Left lung (tissue), 14 donors: ENCODE measurements at places on chromosomes 5 and 9. TPM values are rescaled to one million over a fixed set of nuclear protein-coding genes. Genes with fewer than 3 reads are reported as not detected.

DNA sequence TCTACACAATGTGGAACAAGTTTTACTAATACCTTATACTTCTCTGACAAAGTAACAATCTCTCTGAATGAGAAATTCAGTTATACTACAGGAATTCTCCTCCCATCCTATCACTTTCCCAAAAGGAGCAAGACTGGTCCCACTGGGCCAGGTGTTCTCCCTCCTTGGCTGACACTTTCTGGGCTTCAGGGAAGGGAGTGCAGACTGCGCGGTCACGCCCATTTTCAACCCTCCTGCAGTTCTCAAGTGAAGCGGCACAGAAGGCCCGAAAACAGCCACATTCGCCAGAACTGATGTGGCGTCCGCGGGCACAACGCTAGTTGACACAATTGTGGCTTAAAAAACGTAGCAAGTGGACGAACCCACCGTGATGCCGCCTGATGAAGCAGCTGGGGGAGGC lies 603 bp downstream of the SAXO1 start:
- DNase-seq, result no peak

- no peak for DNase-seq
Measured at GRCh38 chr5:137164961-137165360, 334.2 kb downstream of the SPOCK1 start.

RGS7BP gene
- 25.6 TPM for polyA plus RNA-seq

EIF4EBP3 gene
- polyA plus RNA-seq, result 12.6 TPM

DNA sequence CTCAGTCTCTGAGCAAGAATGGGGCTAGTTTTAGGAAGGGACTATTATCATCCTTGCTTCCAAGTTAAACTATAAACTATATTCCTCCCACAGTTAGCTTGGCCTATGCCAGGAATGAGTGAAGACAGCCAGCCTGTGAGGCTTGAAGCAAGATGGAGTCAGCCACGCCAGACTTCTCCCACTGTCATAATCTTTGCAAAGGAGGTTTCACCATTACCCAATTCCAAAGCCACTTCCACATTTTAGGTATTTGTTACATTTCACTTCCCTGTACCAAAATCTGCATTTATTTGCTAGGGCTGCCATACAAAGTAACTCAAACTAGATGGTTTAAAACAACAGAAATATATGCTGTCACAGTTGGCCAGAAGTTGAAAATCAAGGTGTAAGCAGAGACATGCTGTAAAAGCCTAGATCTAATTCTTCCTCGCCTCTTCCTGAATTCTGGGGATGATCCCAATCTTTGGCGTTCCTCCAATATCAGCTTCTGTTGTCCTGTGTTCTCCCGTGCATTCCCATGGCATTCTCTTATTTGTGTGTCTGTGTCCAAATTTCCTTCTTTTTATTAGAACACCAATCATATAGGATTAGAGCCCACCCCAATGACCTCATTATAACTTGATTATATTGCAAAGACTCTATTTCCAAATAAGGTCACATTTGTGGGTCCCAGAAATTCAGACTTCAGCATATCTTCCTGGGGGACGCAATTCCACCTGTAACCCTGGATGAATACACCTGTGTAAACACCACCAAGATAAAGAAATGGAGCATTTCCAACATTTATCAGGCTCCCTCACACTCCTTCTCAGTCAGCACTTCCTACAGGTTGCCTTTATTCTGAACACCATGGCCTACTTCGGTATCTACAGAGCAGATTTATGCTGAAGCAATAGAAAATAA lies 126.8 kb downstream of the GCNT1 start:
- no peak for DNase-seq

GRCh38 chr5:104088876-104089778 lies 526.5 kb upstream of the NUDT12 start:
- DNase-seq, result no peak

DNA sequence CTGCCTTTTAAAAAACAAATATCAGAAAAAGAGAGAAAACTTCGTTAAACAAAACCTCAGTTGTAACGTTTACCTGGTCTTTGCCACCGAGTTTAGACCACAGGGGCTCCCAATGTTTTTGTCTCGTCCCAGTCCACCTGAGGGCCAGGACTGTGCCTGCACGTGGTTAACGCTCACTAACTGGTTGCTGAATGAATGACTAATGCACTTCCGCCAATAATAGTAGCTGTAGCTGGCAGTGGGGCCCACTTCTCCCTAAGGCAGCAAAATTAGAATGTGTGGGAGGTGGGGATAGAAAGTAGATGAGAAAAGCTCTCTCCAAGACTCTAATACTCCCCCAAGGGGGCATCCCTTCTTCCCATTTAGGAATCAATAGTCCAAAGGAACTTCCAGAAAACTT lies 29.1 kb upstream of the MED27 start:
- no peak for DNase-seq

- DNase-seq, result no peak
Measured at GRCh38 chr9:123372766-123373446, 16.9 kb downstream of the CRB2 start.

DNA sequence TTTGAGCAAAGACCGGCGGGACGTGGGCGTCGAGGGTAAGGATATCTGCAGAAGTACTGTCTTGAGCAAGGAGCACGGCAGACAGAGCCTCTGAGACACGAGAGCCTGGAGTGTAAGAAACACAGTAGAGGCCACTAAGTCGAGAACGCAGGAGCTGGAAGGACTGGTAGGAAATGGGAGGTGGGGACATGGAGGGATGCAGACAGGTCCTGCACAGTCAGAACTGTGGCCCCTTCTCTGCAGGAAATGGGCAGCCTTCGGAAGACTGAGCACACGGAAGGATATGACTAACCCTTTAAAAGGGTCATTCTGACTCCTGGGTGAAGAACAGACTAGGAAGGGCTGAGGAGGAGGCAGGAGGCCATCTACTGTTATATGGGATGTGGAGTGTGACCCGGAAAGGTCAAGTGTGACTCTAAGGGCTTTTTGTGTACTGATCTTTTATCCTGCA lies 1.4 kb upstream of the CAMSAP1 start:
- no peak for DNase-seq

GABRA6 gene
- polyA plus RNA-seq, result not detected

DNA sequence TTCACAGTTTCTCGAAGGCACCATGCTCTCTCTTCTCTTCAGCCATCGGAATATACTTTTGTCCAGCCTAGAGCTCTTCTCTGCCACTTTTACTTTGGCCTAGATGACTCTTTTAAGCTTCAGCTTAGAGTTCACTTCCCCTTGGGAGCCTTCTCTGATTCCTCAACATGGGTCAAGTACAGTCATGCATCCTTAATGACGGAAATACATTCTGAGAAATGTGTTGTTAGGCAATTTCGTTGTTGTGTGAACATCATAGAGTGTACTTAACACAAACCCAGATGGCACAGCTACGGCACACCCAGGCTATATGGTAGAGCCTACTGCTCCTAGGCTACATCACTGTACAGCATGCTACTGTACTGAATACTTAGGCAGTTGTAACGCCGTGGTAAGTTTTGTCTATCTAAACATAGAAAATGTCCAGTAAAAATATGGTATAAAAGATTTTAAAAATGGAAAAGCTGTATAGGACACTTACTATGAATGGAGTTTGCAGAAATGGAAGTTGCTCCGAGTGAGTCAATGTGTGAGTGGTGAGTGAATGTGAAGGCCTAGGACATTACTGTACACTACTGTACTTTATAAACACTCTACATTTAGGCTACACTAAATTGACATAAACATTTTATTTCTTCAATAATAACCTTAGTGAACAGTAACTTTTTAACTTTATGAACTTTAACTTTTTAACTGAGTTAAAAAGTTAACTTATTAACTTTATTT lies 15.1 kb upstream of the TNFSF15 start:
- no peak for DNase-seq

DNA sequence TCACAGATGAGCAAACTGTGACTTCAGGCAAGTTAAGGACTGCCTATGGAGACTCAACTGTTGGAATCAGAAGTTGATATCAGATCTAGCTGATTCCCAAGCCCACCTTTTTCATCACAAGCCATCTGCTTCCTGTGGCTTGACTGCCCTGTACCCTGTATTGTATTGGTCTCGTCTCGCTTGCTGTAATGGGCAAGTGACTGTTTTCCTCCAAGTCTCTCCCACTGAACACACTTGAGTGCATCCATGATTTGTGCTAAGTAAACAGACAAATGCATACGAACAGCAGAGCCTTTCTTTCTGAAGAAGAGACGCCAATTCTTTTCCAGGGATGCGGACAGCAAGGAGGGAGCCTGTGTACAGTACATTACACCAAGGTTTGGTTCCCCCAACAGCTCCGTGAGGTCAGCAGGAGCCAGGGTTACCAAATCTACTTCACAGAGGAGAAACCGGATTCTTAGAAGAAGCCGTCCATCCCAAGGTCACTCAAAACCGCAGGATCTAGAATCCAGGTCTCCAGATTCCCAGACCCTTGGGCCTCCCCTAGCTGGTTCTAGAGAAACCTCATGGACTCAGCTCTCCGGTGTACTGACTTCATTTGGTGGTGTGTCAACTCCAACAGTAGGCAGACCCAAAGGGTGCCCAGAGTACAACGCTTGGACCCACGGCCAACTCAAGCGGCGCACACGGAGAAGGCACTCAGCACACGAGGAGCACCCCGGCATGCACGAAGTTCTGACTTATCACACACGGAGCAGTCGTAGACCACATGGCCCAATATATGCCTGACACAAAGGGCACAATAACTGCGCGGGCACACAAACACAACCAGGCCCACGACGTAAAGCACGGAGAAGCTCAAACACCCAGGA lies 1.1 kb downstream of the BAG1 start:
- no peak for DNase-seq

- DNase-seq, result peak; percentile 30
Measured at GRCh38 chr5:176899296-176899891, at the start of gene HK3. HK3 (minus strand) TSS chr5:176899346; CDS start chr5:176896159, 3,187 bp downstream.

LRRC19 gene
- polyA plus RNA-seq, result 0.33 TPM

- no peak for DNase-seq
Measured at GRCh38 chr5:151595411-151595826, 4.3 kb upstream of the FAT2 start.

- no peak for DNase-seq
Measured at GRCh38 chr5:1324301-1324700, 20.6 kb downstream of the CLPTM1L start.

PDLIM4 gene
- polyA plus RNA-seq, result 10.4 TPM

- peak; percentile 59 for DNase-seq
Measured at GRCh38 chr9:69168709-69169217, 5.3 kb upstream of the TJP2 start.

SLC34A3 gene
- polyA plus RNA-seq, result 1.3 TPM

- no peak for DNase-seq
Measured at GRCh38 chr5:149153751-149154610, 12.7 kb downstream of the ABLIM3 start.

SLC1A3 gene
- polyA plus RNA-seq, result 20.7 TPM

GPX8 gene
- 68.5 TPM for polyA plus RNA-seq

DNA sequence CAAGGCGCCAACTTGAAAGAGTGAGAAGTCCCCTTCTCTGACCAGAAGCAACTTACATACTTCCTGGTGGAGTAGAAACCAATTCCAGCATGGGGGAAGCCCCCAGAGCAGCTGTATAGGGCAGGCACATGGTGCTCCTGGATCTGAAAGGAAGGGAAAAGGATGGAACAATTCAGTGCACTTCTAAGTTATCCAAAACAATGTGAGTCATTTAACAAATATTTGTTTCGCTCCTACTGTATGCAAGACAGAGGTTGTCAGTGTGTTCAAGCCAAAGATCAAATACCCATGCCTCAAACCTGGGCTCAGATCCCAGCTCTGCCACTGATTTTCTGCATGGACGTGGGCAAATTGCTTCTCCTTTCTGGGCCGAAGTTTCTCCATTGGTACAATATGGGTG lies 67.1 kb downstream of the LHX2 start:
- no peak for DNase-seq

GRCh38 chr5:154714266-154714986 lies 40.8 kb upstream of the LARP1 start:
- no peak for DNase-seq

DNA sequence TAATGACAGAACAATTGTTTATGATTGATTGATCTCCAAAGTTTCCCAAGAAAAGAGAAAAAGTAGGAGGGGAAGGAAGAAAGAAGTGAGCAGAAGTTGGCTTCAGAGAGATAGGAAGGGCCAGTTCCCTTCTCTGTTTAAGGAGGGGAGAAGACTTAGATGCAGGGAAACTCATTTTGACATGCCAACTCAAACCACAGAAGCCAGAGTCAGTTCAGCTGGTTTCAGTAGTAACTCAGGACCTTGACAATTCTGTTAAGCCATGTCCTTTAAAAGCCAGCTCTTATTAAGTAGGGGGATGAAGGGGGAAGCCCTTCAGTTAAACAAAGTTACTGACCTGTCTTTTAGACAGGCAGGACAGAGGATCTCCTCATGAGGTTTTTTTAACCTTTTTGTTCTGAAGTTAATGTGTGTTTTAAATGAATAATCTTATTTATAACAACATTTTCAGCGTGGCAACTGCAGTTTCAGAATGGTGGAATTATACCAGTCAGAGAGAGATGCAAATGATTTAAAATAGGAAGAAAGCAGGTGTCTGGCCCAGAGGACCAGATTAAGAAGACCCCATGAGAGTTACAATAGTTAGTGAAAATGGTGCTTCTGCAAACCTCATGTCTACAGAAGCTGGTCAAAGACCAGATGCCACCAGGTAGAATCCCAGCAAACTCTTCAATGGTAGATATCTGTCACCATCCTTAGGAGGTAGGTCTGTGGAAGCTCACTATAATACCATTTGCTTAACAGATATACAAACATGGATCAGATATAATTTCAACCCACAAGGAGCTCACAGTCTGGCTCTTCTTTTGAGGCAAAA lies 29.3 kb upstream of the ABL1 start:
- DNase-seq, result no peak

DNA sequence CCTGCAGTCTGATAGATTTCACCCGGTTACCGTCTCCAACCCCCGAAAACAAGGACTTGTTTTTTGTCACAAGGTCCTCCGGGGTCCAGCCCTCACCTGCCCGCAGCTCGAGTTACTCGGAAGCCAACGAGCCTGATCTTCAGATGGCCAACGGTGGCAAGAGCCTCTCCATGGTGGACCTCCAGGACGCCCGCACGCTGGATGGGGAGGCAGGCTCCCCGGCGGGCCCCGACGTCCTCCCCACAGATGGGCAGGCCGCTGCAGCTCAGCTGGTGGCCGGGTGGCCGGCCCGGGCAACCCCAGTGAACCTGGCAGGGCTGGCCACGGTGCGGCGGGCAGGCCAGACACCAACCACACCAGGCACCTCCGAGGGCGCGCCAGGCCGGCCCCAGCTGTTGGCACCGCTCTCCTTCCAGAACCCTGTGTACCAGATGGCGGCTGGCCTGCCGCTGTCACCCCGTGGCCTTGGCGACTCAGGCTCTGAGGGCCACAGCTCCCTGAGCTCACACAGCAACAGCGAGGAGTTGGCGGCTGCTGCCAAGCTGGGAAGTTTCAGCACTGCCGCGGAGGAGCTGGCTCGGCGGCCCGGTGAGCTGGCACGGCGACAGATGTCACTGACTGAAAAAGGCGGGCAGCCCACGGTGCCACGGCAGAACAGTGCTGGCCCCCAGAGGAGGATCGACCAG lies 121.3 kb downstream of the DAB2IP start:
- DNase-seq, result peak; percentile 79
